ENCODE measurements at places on chromosomes 5 and 9. TPM values are rescaled to one million over a fixed set of nuclear protein-coding genes. Genes with fewer than 3 reads are reported as not detected.

PLCXD3 gene
- 1.9 TPM for total RNA-seq

RAI14 gene
- total RNA-seq: 6.3 TPM

WDR41 gene
- total RNA-seq: 27.2 TPM

TARS1 gene
- 71.5 TPM for total RNA-seq

NTRK2 gene
- total RNA-seq: 1.7 TPM

NIPAL4 gene
- not detected for total RNA-seq

ZNF879 gene
- total RNA-seq: 5.3 TPM

SLC45A2 gene
- not detected for total RNA-seq

HSPA5 gene
- 136 TPM for total RNA-seq

GRCh38 chr9:110255463-110256379 is 586 bp downstream of the TXN start:
- H3K27me3 ChIP-seq: no peaks in the 10 kb centered on the region
- peak overlapping the region; percentile 98 for H3K27ac ChIP-seq
- peak overlapping the region; percentile 68 for H3K4me3 ChIP-seq
- peak; percentile 63 for DNase-seq

- H3K4me3 ChIP-seq: no peak overlapping the region
- peaks cover 7% of the 10 kb centered on the region for H3K4me1 ChIP-seq
- no peaks in the 10 kb centered on the region for H3K36me3 ChIP-seq
- no peaks in the 10 kb centered on the region for H3K27me3 ChIP-seq
Observed at GRCh38 chr9:77960356-77961153, 71.1 kb downstream of the GNAQ start.

DNA sequence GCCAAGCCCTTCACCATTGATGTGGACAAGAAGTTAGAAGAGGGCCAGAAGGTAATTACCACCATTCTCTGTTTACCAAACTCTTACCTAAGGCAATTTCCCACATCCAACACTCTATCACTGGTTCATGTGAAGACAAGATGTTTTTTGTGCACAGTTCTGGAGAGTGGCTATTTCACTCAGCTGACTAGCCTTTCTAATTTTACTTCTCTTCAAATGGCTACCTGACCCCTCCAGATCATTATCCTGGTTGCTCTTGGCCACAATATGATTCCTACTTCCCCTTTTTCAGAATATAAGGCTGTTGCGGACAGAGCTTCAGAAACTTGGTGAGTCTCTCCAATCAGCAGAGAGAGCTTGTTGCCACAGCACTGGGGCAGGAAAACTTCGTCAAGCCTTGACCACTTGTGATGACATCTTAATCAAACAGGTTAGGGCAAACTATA is 7.1 kb downstream of the KIF20A start:
- no peaks in the 10 kb centered on the region for H3K4me1 ChIP-seq
- H3K27ac ChIP-seq: no peak overlapping the region
- no peak overlapping the region for H3K4me3 ChIP-seq
- no peak for DNase-seq
- H3K27me3 ChIP-seq: no peaks in the 10 kb centered on the region

DNA sequence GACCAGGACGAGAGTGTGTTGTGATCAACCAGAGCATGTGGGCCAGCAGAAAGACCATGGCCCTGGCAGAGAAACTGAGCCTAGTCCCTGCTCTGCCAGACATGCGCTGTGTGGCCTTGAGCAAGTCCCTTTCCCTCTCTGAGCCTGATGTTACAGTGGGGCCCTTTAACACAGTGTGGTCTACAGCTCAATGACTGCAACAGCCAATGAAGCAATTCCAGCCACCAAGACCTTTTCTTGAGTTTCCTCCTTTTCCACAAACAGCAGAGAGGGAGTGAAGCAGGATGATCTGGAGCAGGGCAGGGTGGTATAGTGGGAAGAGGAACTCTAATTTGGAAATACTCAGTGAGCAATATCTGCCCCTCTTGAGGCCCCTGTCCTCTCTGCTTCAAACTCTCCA is 25.8 kb upstream of the ARSI start:
- H3K4me1 ChIP-seq: no peaks in the 10 kb centered on the region
- H3K27ac ChIP-seq: peak overlapping the region; percentile 26
- DNase-seq: no peak

DNA sequence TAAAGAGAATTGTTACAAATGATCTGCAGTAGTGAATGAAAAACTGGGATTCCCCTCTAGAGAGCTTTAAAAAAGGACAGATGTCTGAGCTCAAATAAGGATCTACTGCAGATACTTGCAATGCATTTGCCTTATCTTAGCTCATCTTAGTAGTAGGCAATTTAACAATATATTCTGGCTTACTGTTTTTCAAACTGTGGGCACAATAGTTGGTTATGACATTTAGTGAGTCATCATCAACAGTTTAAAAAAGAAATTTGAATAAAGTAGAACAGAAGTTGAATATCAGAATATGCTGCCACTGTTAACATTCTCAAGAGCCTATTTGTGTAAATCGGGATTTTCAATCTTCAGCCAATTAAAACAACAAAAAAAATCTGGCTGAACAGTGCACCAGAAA is 6.7 kb upstream of the CAST start:
- H3K4me1 ChIP-seq: no peaks in the 10 kb centered on the region
- DNase-seq: no peak
- no peak overlapping the region for H3K4me3 ChIP-seq
- H3K36me3 ChIP-seq: no peaks in the 10 kb centered on the region
- no peak overlapping the region for H3K27ac ChIP-seq

DNA sequence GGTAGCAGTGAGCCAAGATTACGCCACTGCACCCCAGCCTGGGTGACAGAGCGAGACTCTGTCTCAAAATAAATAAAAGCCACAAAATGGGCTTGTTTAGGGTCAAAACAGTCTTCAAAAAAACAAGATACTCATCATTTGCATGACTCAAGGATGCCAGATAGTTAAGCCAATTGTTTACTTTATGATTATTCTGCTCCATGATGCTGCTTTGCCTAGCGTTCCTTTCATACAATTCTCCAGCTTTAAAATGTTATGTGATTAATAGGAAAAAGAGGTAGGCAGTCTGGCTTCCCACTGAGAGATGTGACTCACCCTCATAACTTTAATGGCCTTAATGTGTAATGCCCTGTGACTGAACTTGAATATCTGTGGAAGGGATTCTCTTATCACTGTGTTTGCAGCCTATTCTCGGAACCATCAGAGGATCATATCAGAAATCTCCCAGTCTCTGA is 364.6 kb upstream of the TRPC7 start:
- H3K36me3 ChIP-seq: no peaks in the 10 kb centered on the region
- H3K4me1 ChIP-seq: no peaks in the 10 kb centered on the region
- H3K4me3 ChIP-seq: no peak overlapping the region
- DNase-seq: no peak
- H3K27me3 ChIP-seq: no peaks in the 10 kb centered on the region

DNA sequence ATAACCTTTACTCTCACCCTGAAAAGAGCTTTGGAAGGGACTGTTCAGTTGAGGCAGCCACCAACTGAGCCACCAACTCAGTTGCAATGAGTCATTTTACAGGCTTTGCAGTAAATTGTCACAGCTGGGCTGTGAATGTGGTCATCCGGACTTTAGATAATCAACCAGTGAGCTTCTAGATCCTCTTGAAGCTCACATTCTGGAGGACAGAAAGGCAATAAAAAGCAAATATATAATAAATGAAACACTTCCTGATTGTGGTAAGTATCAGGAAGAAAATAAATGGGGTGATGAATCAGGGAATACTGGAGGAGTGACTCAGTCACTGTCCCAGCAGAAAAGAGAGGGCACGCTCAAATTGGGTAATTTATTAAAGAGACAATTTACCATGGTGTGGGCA is 13.2 kb upstream of the C5orf58 start:
- DNase-seq: no peak
- no peaks in the 10 kb centered on the region for H3K4me1 ChIP-seq
- H3K27ac ChIP-seq: no peak overlapping the region
- no peaks in the 10 kb centered on the region for H3K36me3 ChIP-seq
- no peak overlapping the region for H3K4me3 ChIP-seq

DNA sequence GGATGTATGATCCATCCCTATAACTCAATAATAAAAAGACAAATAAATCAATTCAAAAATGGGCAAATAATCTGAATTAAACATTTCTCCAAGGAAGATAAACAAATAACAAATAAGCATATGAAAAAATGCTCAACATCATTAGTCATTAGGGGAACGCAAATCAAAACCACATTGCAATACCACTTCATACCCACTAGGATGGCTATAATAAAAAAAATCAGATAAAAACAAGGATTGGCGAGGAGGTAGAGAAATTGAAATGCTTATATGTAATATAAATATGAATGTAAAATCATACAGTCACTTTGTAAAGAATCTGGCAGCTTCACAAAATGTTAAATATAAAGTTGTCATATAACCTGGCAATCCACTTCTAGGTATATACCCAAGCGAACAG is 52.3 kb upstream of the TBCA start:
- H3K27ac ChIP-seq: no peak overlapping the region
- DNase-seq: no peak
- H3K27me3 ChIP-seq: no peaks in the 10 kb centered on the region
- H3K4me3 ChIP-seq: no peak overlapping the region
- no peaks in the 10 kb centered on the region for H3K4me1 ChIP-seq

DNA sequence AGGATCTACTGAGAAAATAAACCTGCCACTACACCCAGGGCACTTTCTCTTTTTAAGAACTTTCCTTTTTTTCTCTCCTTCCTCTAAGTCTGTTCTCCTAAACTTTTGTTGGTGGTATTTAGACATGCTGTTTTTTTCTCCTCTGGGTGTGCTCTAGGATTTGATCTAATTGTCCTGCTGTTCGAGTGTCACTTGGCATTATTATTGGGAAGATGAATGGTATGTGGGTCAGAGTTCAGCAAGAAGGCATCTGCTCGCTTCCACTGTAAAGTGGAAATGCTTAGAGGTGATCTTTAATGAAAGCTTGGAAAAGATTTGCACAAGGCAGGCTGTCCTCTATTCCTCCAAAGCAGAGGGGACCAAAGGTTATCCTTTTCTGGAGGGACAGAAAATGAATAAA is 1.3 kb upstream of the PLPPR1 start:
- H3K36me3 ChIP-seq: no peaks in the 10 kb centered on the region
- H3K27ac ChIP-seq: no peak overlapping the region
- H3K4me3 ChIP-seq: no peak overlapping the region
- DNase-seq: no peak
- peaks cover 12% of the 10 kb centered on the region for H3K4me1 ChIP-seq

GRCh38 chr9:90637626-90638025 is 5.0 kb downstream of the DIRAS2 start:
- no peak for DNase-seq
- H3K4me3 ChIP-seq: no peak overlapping the region
- no peaks in the 10 kb centered on the region for H3K4me1 ChIP-seq
- H3K36me3 ChIP-seq: no peaks in the 10 kb centered on the region
- no peak overlapping the region for H3K27ac ChIP-seq
- H3K27me3 ChIP-seq: no peaks in the 10 kb centered on the region

DNA sequence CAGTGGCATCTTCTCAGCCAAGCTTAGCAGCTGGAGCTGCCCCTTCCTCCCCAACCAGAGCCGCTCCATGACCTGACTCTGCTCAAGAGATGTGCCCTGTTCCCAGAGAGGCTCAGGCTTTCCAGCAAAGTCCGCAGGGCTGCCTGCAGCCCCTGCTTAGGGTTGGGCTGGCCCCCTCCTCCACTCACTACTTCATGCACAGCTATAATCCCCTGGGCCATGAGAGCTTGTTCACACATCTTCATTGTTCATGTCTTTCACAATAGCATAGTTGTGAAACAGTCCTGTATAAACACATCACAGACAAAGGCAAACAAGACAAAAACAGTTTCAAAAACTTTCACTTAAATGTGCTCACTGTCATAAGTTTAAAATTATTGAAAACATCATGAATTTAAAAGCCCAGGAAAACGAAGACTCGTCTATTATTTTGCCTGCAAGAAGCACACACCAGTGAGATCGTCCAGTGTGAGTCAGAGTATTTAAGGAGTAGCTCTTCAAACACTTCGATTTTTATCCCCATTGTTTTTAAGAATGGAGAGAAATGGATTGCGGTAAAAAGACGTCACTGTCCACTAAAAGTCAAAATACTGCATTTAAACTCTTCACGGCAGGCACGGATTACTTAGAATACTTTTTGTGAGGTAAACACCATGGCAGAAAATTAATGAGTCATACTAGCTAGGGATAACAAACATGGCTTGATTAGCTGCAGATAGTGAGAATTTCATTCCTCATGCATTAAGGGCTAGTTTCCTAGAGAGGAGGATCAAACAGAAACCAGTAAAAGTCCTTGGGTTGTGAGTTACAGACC is 40.7 kb upstream of the S1PR3 start:
- H3K4me3 ChIP-seq: no peak overlapping the region
- H3K4me1 ChIP-seq: no peaks in the 10 kb centered on the region
- no peaks in the 10 kb centered on the region for H3K36me3 ChIP-seq
- DNase-seq: no peak
- H3K27ac ChIP-seq: no peak overlapping the region

DNA sequence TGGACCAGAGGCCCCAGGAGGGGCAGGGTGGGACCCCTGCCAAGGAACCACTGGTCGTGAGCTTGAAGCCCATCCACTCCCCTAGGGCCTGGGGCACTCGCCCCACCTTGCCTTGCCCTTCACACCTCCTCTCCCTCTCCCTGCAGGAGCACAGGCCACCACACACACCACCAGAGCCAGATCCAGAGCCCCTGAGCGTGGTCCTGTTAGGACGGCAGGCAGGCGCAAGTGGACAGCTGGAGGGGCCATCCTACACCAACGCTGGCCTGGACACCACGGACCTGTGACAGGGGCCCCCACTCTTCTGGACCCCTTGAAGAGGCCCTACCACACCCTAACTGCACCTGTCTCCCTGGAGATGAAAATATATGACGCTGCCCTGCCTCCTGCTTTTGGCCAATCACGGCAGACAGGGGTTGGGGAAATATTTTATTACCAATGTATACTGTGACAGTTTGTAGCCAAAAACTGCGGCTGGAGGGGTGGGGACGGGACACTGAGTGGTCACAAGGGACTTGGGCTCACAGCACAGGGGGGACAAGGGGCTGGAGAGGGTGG is 14.5 kb downstream of the GPRIN1 start:
- peaks cover 16% of the 10 kb centered on the region for H3K36me3 ChIP-seq
- no peaks in the 10 kb centered on the region for H3K27me3 ChIP-seq
- DNase-seq: no peak
- H3K4me1 ChIP-seq: peaks cover 11% of the 10 kb centered on the region

GRCh38 chr5:150234576-150235499 is 45.0 kb downstream of the SLC6A7 start:
- H3K27ac ChIP-seq: no peak overlapping the region
- H3K27me3 ChIP-seq: no peaks in the 10 kb centered on the region
- no peaks in the 10 kb centered on the region for H3K36me3 ChIP-seq
- DNase-seq: no peak
- H3K4me1 ChIP-seq: no peaks in the 10 kb centered on the region

- H3K4me3 ChIP-seq: no peak overlapping the region
- H3K4me1 ChIP-seq: no peaks in the 10 kb centered on the region
- no peaks in the 10 kb centered on the region for H3K36me3 ChIP-seq
- H3K27ac ChIP-seq: no peak overlapping the region
- DNase-seq: no peak
Observed at GRCh38 chr9:78671785-78672184, 374.9 kb downstream of the PSAT1 start.

GRCh38 chr9:12997009-12997408 is 222.2 kb downstream of the LURAP1L start:
- no peak overlapping the region for H3K27ac ChIP-seq
- H3K4me1 ChIP-seq: no peaks in the 10 kb centered on the region
- H3K36me3 ChIP-seq: no peaks in the 10 kb centered on the region
- H3K27me3 ChIP-seq: no peaks in the 10 kb centered on the region
- H3K4me3 ChIP-seq: no peak overlapping the region
- no peak for DNase-seq

GRCh38 chr5:14506140-14506538 is 75.5 kb upstream of the OTULINL start:
- H3K36me3 ChIP-seq: peaks cover 71% of the 10 kb centered on the region
- H3K27ac ChIP-seq: no peak overlapping the region
- no peak for DNase-seq
- H3K27me3 ChIP-seq: no peaks in the 10 kb centered on the region
- H3K4me1 ChIP-seq: no peaks in the 10 kb centered on the region

Measured in Peyer's patch (tissue), 4 donors.